Spinal cord (tissue), 10 donors: ENCODE measurements at places on chromosomes 6 and 20.

DNA sequence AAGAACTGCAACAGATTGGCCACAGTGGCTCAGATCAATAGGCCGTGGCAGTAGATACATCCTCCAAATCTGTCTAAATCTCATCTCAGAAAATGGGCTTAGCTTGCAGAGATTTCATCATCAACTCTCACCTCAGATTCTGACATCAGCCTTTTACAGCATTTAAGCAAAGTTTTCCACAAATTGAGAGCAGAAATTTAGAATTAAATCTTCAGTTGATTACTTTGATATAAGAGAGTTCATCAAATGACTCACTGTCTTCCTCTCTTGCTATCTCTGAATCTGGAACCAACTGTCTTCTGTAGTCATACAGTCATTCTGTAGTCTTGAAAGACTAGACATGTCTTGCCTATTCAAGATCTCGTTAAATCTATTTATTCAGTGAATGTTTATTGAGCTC is 45.2 kb upstream of the CTAGE9 start:
- DNase-seq = no peak

DNA sequence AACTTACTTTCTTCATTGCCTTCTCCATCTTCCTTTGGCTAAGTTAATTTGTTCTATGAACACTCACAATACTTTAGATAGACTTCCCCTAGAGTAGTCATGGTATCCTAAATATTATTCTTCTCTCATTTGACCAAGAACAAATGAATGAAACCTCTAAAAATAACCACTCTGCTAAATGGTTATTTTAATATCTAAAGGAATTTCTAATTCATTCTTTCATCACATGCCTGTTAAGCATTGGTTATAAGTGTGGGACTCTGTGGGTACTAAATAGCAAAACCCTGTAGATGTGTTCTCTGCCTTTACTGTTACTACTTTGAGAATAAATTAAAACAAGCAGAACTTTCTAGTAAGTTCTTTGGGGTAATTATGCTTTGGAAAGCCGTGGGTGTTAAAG is 138.9 kb downstream of the EYA4 start:
- DNase-seq = no peak

GRCh38 chr20:7736336-7736735 is 203.9 kb downstream of the HAO1 start:
- no peak for DNase-seq

DNA sequence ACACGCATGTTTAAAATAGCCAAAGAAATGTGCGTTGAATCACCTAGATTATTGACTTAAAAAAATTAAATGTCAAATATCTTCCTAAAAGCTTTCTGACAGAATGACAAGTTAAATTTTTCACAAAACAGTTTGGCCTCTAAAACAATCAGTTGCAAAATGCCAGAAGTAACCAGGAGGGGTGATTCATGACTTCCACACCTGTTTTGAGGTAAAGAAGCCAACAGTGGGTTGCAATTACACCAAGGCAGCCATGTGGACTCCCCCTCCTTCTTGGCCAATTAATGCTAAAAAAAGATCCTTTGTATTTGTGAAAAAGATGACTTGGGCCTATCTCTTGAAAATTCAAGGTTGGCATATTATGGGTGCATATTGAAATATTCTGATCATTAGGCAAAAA is 424.8 kb downstream of the CBLN4 start:
- DNase-seq = no peak

DNA sequence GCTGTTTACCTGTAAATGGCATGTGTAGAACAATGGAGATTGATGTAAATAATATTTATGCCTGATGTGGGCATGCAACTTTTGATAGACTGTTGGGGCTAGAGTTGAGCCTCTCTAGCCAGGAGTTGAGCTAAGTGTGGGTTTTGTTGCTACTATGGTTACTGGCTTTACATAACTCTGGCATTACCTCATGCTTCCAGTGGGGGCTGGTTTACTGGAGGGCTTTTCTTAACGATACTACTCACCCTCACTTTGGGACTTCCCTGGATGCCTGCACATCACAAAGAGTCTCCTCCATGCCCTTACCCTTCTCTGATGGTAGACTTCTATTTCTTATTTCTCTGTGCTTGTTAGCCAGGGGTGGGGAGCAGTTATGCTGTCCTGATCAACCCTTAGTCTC is 524.6 kb upstream of the CDH4 start:
- DNase-seq = no peak

GRCh38 chr6:156507106-156507505 is 270.1 kb upstream of the ARID1B start:
- no peak for DNase-seq

- DNase-seq = peak; percentile 18
These were observed 2.6 kb upstream of the ADGB start for GRCh38 chr6:146595972-146596731.

- DNase-seq = no peak
These were observed 31.8 kb upstream of the CCDC167 start for GRCh38 chr6:37531437-37532036.

- DNase-seq = no peak
These were observed 96.0 kb downstream of the RIMS1 start for GRCh38 chr6:71982389-71982788.

GRCh38 chr6:107080036-107080435 is 35.3 kb downstream of the BEND3 start:
- DNase-seq = peak; percentile 12

GRCh38 chr6:125804264-125804663 is 13.5 kb downstream of the NCOA7 start:
- no peak for DNase-seq

DNA sequence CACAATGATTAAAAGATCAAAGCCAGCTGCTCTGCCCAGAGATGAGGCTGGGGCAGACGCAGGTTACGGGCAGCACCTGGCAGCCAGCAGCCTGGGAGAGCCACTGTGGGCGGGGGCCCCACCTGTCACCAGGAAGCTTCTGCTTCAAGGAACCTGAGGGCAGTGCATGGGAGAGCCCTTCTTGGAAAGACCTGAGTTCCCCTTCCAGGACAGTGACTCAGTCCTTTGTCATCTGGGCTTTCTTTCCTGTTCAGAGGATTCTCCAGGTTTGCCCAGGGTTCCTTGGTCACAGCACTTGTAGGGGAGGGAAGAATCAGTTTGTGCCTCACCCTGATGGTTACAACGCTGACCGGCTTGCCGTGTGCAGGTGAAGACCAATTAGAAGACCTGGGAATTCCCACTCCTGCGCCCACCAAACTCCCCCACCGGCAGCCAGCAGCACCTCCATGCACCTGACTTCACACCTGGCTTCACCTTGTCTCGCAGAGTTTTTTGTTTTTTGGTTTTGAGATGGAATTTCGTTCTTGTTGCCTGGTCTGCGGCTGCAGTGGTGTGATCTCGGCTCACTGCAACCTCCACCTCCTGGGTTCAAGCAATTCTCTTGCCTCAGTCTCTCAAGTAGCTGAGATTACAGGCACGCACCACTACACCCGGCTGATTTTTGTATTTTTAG is 2.0 kb downstream of the ZBP1 start:
- DNase-seq = no peak

- no peak for DNase-seq
These were observed 12.0 kb downstream of the ZNF217 start for GRCh38 chr20:53581444-53582250.

- no peak for DNase-seq
These were observed 23.3 kb downstream of the STK38 start for GRCh38 chr6:36523936-36524499.

GRCh38 chr6:112343390-112343789 is 3.7 kb upstream of the RFPL4B start:
- DNase-seq = no peak

DNA sequence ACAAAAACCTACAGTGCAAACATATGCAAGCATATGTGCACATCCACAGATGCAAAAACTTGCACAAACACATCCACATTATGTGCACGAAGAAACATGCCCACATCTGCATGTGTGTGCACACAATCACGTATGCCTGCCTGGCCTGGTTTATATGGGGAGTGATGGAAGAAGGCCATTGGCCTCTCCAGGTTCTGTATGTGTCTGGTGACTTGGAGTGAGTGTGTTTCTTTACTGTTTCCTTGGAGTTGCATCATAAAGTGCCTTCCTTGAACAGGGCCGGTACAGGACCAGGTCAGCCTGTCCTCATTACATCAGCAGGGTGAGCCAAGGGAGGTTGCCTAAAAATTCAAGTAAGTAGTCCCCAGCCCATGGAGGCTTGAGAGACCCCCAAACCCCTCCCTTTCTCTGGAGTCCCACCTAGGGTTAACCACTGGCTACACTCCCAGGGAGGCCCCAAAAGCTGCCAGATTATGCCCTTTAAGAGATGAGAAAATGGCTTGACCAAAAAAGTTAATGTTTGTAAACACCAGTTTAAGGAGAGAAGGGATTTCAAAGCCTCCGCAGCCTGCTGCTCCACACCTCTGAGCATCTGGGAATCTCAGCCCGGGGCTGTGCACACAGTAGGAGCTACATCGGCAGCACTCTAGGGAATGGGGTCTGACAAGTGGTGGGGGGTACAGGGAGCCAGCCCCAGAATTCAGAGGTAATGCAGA is 140.8 kb downstream of the VEGFA start:
- DNase-seq = no peak

DNA sequence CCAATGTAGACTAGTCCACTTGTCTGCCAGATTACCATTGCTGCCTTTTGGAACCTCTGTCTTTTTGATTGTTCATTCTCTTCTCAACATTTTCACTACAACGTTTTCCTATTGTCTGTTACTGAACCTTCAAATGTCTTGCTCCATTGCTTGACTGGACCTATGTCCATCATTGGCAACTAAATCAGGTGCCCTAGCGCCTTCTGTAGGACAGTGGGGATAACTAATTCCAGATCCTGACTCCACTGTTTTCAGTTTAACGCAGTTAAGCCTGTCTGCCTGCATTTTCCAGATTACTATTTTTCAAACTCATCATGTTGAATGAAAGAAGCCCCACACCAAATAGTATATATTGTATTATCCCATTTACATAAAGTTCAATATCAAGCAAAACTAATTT is 433.6 kb downstream of the RNF144B start:
- no peak for DNase-seq

DNA sequence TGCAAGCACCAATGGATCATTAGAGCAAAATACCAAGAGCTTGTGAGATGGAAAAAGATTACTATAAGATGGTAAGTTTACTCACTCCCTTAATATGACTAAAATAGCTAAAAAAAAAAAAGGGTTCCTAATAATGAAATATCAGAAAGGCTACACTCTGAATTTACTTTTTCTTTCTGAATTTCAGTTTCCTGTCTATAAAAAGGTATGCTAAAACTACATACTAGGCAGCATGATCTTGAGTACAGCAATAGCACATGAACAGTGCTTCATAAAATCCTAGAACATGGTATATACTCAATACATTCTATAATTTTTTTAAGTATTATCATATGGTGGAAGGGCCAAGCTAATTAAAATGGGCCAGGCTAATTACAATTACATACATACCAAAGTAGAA is 24.0 kb upstream of the FAM135A start:
- DNase-seq = no peak
